ENCODE measurements at places on chromosomes 3 and 15. TPM values are rescaled to one million over a fixed set of nuclear protein-coding genes. Genes with fewer than 3 reads are reported as not detected.
A peak's percentile ranks its signal among the peaks of the same experiment; 100 is the strongest.

GRCh38 chr3:30457726-30458125 lies 148.7 kb upstream of the TGFBR2 start:
- H3K4me3 ChIP-seq, result no peak overlapping the region
- H3K4me1 ChIP-seq, result no peaks in the 10 kb centered on the region
- no peaks in the 10 kb centered on the region for H3K27me3 ChIP-seq
- no peak for DNase-seq
- H3K27ac ChIP-seq, result no peak overlapping the region

- H3K36me3 ChIP-seq, result no peaks in the 10 kb centered on the region
- H3K27me3 ChIP-seq, result no peaks in the 10 kb centered on the region
- no peak overlapping the region for H3K4me3 ChIP-seq
- no peak for DNase-seq
- no peak overlapping the region for H3K27ac ChIP-seq
Measured at GRCh38 chr15:101093958-101094357, 157.9 kb downstream of the CHSY1 start.

- no peak overlapping the region for H3K27ac ChIP-seq
- H3K36me3 ChIP-seq, result no peaks in the 10 kb centered on the region
- no peaks in the 10 kb centered on the region for H3K27me3 ChIP-seq
- H3K4me3 ChIP-seq, result no peak overlapping the region
- no peaks in the 10 kb centered on the region for H3K4me1 ChIP-seq
- DNase-seq, result no peak
Measured at GRCh38 chr3:144816323-144816722, 844.7 kb downstream of the DIPK2A start.

The CHRD gene
- 3.4 TPM for total RNA-seq

The POPDC2 gene
- total RNA-seq, result 2.1 TPM

DNA sequence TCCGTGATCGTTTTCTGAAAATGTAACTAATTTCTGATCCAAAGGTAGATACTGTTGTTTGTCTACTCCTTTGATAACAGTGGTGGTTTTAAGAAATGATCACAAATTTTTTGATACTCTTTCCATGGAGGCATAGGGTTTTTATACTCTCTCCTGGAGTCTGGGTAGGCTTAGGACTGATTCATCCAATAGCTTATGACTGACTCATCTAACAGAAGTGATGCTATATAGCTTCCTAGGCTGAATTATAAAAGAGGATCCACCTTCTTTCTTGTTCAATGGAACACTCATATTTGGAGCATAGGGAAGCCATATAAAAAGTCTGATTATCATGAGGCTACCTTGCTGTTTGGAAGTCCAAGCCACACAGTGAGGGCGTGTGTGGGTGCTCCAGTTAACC lies 84.3 kb downstream of the CHST2 start:
- no peaks in the 10 kb centered on the region for H3K27me3 ChIP-seq
- no peak overlapping the region for H3K4me3 ChIP-seq
- H3K4me1 ChIP-seq, result peaks cover 9% of the 10 kb centered on the region
- no peak overlapping the region for H3K27ac ChIP-seq
- peak; percentile 49 for DNase-seq

- H3K4me3 ChIP-seq, result no peak overlapping the region
- H3K27me3 ChIP-seq, result no peaks in the 10 kb centered on the region
- no peaks in the 10 kb centered on the region for H3K36me3 ChIP-seq
- H3K27ac ChIP-seq, result no peak overlapping the region
- peak; percentile 73 for DNase-seq
Measured at GRCh38 chr15:64857421-64857820, 15.7 kb downstream of the PLEKHO2 start.

DNA sequence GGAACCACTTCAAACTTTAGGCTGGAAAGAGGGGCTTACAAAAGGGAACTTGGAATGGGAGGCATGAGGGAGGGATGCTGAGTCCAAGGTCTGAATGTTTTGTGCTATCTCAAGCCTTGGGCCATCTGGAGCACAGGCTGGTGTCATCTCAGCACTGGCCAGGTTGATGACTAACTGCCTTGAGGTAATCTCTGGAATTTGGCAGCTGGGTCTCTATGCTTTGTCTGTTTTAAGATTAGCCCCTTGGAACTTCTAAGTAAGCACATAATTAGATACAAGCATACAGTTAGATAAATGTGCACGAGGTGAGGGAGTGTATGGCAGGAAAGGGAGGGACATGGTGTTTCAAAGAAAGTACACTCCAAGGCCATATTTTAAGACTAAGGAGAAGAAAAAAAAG lies 252.4 kb upstream of the CCDC54 start:
- no peak overlapping the region for H3K4me3 ChIP-seq
- DNase-seq, result peak; percentile 89

The DAPK2 gene
- 0.60 TPM for total RNA-seq

The LINGO1 gene
- total RNA-seq, result 4.5 TPM

The INTS14 gene
- total RNA-seq, result 24.2 TPM

DNA sequence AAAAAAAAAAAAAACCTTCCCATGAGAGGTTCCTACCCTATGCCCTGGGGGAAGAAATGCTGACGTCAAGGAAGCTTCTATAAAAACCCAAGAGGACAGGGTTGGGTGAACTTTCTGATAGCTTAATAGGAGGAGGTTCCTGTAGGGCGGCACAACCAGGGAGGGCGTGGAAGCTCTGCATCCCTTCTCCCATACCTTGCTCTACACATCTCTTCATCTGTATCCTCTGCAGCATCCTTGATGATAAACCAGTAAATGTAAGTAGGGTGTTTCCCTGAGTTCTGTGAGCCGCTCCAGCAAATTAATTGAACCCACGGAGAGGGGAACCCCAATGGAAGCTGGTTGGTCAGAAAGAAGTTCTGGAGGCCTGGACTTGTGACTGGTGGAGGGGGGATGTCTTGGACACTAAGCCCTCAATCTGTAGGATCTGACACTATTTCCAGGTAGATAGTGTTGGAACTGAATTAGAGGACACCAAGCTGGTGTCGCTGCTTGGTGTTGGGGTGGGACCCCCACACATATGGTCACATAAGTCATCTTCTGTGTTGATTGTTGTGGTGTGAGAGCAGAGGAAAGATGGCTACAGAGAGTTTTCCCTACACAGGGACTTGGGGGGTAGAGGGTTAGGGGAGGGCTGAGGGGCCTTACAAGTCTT lies 91.5 kb downstream of the ST6GAL1 start:
- DNase-seq, result no peak
- H3K4me1 ChIP-seq, result no peaks in the 10 kb centered on the region
- H3K27ac ChIP-seq, result no peak overlapping the region
- H3K27me3 ChIP-seq, result no peaks in the 10 kb centered on the region
- H3K36me3 ChIP-seq, result no peaks in the 10 kb centered on the region
- H3K4me3 ChIP-seq, result no peak overlapping the region

DNA sequence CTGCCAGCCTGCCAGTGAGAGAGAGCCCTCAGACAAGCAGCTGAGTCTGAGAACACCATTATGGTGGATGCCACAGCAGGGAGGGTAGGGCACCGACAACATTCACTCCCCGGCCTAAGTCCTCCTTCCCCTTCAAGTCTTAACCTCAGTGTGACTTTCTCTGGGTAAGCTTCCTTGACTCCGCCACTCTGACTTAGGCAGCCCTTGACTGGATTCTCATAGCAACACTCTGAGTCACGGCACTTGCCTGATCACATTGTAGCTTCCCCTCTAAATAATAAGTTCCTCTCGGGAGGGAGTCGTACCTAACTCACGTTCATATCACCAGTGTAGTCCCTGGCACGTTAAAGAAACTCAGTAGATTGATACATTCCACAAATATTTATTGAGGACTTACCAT lies 180.5 kb downstream of the FOXB1 start:
- no peaks in the 10 kb centered on the region for H3K27me3 ChIP-seq
- peaks cover 4% of the 10 kb centered on the region for H3K4me1 ChIP-seq
- no peak overlapping the region for H3K4me3 ChIP-seq
- H3K27ac ChIP-seq, result no peak overlapping the region
- peak; percentile 23 for DNase-seq

Measured in astrocyte (in vitro differentiated cells and primary cell).